ENCODE measurements at places on chromosomes 3 and 15. TPM values are rescaled to one million over a fixed set of nuclear protein-coding genes. Genes with fewer than 3 reads are reported as not detected.

Gene GOLGA6L4
- total RNA-seq = 2.1 TPM

Gene ISL2
- not detected for total RNA-seq

- H3K27ac ChIP-seq = peak overlapping the region; percentile 20
- H3K4me1 ChIP-seq = no peaks in the 10 kb centered on the region
- no peak overlapping the region for H3K4me3 ChIP-seq
- peaks cover 5% of the 10 kb centered on the region for H3K36me3 ChIP-seq
- no peaks in the 10 kb centered on the region for H3K27me3 ChIP-seq
Measured at GRCh38 chr3:178583963-178584575, 47.8 kb downstream of the KCNMB2 start.

DNA sequence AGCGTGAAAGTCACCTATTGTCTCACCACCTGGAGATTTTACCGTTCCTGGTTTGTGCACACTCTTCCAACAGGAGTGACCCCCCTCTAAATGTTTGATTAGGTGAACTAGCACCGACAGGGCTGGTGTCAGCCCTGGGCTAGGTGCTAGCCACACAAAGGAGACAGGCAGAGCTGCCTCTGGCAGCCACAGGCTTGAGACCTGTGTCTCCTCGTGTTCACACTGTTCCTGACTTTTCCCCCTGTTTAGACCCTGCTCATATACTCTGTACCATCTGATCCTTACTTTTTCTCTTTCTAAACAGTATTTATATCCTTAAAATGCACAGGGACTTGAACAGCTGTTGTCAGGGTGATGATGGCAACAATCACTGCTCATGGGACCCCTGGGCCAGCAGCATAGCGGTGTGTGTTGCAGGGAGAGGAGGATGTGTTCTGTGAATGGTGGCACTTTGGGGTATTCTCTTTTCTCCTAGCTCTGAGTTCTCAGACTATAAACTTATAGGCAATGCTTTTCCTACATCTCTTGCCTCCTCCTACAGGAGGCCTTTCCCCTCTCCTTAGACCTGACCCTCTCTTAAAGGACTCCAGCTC lies 5.5 kb downstream of the CD80 start:
- no peaks in the 10 kb centered on the region for H3K36me3 ChIP-seq
- no peak overlapping the region for H3K27ac ChIP-seq
- no peaks in the 10 kb centered on the region for H3K4me1 ChIP-seq
- DNase-seq = no peak

GRCh38 chr15:100314809-100315400 lies 26.9 kb downstream of the ADAMTS17 start:
- no peaks in the 10 kb centered on the region for H3K36me3 ChIP-seq
- no peaks in the 10 kb centered on the region for H3K4me1 ChIP-seq
- H3K27ac ChIP-seq = no peak overlapping the region
- no peak overlapping the region for H3K4me3 ChIP-seq
- DNase-seq = no peak
- no peaks in the 10 kb centered on the region for H3K27me3 ChIP-seq

GRCh38 chr3:142028243-142028777 lies 121.0 kb downstream of the TFDP2 start:
- H3K4me1 ChIP-seq = peaks cover 41% of the 10 kb centered on the region
- H3K4me3 ChIP-seq = peak overlapping the region; percentile 97
- H3K36me3 ChIP-seq = peaks cover 4% of the 10 kb centered on the region
- H3K27me3 ChIP-seq = no peaks in the 10 kb centered on the region
- DNase-seq = peak; percentile 29

GRCh38 chr15:72781631-72782030 lies 1.9 kb downstream of the ADPGK start:
- H3K4me1 ChIP-seq = peaks cover 40% of the 10 kb centered on the region
- no peaks in the 10 kb centered on the region for H3K27me3 ChIP-seq
- DNase-seq = no peak
